HFF-Myc (cell line): ENCODE measurements at places on chromosomes 5 and 9.

- no peak for DNase-seq
These were observed 27.3 kb downstream of the ANP32B start for GRCh38 chr9:98010445-98010844.

DNA sequence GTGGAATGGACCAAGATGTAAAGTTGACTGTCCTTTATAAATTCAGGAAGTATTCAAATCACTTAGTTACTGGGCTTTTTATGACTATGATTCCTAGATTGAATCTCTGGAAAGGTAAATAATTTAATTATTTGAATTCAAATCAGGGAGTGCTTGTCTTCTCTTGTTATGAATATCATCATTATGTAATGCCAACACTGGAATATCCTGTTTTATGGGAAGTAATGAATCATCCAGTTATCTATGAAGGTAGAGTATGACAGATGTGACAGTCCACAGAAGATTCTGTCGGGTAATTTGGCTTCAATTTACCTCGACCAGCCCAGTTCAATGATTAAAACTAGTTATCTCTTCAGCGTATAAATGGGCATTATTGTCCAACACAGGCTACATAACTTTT lies 141.0 kb upstream of the NUDT12 start:
- no peak for DNase-seq

- DNase-seq: no peak
These were observed 151.5 kb downstream of the RGS3 start for GRCh38 chr9:113614843-113615648.

- DNase-seq: no peak
These were observed 248.2 kb downstream of the TRIM32 start for GRCh38 chr9:116935149-116935897.

DNA sequence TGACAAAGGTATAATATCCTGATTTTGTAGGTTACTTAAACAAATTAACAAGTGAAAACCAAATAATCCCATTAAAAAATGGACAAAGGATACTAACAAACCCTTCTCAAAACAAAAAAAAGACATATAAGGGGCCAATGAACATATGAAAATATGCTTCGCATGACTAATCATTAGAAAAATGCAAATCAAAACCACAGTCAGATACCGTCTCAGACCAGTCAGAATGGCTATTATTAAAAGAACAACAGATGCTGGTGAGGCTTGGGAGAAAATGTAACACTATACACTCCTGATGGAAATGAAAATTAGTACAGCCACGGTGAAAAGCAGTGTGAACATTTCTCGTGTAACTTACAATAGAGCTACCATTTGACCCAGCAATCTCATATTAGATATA lies 1542.2 kb upstream of the CDH9 start:
- DNase-seq: no peak

DNA sequence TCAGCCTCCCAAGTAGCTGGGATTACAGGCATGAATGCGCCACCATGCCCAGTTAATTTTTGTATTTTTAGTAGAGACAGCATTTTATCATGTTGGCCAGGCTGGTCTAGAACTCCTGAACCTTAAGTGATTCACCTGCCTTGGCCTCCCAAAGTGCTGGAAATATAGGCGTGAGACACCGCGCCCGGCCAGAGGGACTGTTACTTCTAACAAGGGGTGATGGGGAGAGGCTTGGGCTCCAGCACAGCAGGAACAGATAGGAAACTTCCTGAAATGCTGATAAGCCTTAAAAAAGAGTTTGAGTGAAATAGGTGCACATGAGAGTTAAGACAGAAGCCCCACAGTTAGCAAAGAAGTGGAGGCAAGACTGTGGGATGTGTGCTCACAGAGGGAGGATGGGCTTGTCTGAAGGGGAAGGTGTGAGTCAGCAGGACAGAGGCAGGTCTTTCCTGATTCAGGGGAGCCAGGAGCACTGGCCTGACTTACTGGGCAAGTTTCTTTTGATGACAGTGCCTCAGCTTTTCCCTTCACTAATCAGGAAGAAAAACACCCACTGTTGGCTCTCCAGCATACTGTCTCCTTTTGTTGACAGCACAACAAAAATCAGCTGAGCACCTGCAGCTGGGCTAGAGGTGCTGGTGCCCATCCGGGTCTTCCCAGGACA lies 68.4 kb downstream of the RAD23B start:
- DNase-seq: no peak

GRCh38 chr5:141484310-141484640 lies 555 bp upstream of the PCDHGC4 start:
- no peak for DNase-seq
